Muscle of arm (tissue), 14 donors: ENCODE measurements at places on chromosomes 5 and 9.

DNA sequence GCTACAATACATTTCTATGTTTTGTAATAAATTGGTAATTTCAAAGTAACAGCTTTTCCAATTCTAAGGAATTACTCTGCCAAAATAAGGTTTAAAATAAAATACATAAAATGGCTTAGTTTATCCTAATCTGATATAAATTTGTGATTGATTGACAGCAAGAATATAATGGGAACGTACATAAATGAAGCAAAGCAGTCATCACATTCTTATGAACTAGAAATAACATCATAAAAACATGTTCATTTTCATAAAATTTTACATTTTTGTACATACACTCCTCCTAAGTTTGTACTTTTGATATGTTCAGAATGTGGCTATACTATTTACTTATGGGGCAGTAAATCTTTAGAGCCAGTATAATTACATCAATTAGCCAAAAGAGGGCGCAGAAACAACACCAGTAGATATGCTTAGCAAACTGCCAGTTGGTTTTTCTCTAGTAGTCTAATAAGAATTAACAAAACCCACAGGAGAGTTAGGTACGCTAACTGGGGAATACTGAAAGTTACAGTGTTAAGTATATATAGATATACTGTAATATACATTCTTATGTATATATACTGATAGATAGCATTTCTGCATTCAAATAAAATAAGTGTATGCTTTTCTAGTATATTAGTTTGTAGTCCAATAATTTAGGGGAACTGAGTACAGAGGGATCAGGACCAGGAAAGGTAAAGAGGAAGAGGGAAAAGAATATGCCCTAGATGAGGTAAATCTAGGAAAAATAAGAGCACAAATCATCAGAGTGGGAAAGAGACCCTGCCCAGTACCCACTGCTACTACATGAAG is 76.8 kb downstream of the ZDHHC21 start:
- peak; percentile 58 for DNase-seq

- DNase-seq: no peak
These were observed 183.7 kb downstream of the GLIS3 start for GRCh38 chr9:4116071-4116581.

DNA sequence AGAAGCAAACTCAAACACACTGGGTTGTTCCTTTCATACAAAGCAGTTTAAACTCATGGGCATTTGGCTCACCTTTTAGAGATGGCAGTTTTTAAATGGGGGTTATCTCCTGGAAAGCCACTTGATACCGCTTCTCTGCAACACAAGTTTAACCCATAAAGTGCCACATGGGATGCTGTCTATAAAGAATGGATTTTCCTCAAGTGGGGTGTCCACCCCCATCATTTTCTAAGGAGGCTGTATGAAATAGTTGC is 528 bp upstream of the TRPM3 start:
- no peak for DNase-seq

DNA sequence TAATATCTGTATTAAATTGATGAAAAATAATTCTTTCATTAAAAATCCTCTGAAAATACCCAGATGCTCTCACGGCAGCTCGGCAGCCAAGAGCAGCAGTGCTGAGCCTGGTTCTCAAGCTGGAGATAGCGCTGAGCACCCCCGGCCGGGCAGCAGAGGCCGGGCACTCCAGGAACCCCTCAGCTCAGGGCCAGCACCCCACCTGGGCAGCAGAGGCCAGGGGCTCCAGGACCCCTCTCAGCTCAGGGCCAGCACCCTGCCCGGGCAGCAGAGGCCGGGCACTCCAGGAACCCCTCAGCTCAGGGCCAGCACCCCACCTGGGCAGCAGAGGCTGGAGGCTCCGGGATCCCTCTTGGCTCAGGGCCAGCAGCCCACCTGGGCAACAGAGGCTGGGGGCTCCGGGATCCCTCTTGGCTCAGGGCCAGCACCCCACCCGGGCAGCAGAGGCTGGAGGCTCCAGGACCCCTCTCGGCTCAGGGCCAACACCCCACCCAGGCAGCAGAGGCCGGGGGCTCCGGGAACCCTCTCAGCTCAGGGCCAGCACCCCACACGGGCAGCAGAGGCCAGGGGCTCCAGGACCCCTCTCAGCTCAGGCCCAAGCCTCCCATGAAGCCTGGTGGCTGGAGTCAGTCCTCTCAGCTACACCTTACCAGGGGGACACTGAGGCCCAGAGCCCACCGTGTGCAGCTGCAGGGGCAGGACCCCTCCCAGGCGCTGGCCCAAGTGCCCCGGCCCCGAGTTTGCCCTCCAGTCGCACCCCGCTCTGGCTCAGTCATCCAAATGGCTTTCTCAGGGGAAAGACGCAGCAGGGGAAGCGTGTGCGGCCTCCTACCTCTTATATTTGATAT is 21.7 kb downstream of the CLPTM1L start:
- no peak for DNase-seq

DNA sequence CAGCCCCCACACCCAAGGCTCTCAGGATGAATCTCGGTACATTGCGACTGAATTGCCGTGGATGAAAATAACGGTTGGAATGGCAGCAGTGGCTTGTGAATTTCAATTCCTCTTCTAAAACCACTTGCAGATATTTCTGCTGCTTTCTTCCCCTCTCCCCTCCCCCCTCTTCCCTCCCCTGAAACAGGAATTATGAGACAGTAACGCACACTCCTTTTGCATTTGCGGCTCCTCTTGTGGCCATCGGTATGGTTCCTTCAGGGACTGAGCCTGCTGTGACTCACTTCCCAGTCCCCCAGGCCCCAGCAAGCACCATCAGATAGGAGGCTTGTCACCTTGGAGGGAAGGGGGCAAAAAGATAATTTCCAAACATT is 9.7 kb downstream of the DCANP1 start:
- no peak for DNase-seq

GRCh38 chr9:76162751-76163500 is 231.3 kb downstream of the RFK start:
- DNase-seq: peak; percentile 66

DNA sequence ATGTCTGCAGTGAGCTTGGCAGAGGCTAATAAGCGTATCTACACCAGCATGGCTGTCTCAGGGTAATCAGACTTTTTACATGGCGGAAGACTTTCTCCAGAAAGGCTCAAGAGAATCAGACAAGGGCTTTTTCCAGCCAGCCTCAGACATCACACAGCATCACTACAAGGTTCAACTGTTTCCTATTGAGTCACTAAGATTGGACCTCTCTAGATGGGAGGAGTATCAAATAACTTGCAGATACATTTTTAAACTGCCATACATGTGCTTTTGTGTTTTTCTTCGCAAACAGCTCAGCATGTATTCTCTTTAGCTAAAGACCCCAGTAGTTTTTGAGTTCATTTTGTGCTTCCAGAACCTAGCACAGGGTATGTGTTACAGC is 22.9 kb upstream of the PIK3R1 start:
- DNase-seq: no peak

GRCh38 chr5:53362521-53362941 is 117.9 kb upstream of the FST start:
- DNase-seq: no peak

DNA sequence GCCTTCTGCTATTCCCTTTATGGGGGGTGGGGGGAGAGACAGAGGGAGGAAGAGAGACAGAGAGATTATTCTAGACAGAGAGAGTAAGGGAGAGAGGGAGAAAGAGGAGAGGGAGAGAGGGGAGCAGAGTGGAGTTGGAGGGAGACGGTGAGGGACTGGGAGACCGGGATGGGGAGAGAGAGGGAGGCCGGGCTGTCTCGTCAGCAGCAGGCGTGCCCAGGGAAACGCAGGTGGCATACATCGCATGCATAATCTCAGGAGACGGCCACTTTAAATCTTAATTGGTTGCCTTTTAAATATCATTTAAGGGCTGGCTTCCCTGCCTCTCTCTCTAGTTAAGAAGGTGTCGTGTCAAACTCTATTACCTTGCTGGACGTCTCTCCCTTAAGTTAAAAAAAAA is 8.4 kb downstream of the IRX4 start:
- DNase-seq: no peak

DNA sequence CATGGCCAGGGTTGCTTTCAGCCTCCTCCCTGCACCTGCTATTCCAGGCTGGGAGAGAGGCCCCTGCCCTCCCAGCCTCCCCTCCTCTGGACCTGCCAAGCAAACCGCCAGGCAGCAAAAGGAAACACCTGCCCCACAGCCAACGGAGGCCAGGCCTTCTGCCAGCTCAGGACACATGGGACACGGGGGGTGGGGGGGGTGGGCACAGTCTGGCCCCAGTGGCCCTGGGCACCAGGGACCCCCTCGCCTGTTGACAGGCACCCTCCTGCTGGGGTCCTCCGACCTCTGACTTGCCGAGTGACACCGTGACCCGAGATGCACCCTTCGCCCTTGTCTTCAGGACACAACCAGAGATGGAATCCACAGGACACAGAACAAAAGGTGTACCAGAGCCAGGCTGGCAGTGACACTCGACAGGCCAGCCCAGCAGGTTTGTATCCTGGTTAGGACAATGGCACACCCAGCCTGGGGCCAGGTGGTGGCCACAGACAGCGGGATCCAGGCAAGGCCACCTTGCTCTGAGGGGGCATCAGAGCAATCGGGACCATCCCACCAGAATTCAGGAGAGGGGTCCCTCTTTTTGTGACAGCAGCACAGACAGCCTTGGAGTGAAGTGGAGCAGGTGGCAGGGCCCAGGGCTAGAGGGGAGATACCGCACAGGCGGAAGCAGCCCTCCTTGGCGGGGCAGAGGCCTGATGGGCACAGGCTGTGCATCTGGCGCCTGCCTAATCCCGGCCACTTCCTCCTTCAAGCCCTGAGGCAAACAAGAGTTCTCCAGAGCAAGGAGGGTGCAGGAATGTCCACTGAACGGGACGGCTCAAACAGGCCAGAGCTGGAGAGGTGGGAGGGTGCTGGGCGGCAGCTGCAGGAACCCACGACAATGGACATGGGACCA is 1.3 kb upstream of the TMEM210 start:
- no peak for DNase-seq
